ENCODE measurements at places on chromosomes 13 and 19.

DNA sequence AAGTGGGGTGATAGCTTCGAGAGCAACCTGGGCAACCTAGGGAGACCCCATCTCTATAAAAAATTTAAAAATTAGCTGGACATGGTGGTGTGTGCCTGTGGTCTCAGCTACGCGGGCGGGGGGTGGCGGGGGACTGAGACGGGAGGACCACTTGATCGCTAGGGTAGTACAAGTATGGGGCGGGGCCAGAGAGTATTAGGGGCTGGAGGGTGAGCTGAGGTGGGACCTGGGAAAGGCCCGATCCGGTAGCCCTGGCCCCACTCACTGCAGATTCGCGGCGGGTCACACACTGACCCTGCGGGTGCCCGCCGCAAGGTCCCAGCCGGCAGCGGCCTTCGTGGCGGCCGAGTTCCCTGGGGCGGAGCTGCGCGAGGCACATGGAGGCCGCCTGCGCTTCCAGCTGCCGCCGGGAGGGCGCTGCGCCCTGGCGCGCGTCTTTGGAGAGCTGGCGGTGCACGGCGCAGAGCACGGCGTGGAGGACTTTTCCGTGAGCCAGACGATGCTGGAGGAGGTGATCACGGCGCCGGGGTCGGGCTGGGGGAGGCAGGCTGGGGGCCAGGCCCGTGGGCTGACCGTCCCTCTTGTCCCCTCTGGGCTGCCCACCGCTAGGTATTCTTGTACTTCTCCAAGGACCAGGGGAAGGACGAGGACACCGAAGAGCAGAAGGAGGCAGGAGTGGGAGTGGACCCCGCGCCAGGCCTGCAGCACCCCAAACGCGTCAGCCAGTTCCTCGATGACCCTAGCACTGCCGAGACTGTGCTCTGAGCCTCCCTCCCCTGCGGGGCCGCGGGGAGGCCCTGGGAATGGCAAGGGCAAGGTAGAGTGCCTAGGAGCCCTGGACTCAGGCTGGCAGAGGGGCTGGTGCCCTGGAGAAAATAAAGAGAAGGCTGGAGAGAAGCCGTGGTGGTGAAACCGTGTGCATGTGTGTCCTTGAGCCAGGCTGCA is 2.0 kb upstream of the ARHGAP45 start:
- peak; percentile 60 for DNase-seq

- DNase-seq: no peak
These were observed 28.9 kb downstream of the FAAP24 start for GRCh38 chr19:33000910-33001309.

DNA sequence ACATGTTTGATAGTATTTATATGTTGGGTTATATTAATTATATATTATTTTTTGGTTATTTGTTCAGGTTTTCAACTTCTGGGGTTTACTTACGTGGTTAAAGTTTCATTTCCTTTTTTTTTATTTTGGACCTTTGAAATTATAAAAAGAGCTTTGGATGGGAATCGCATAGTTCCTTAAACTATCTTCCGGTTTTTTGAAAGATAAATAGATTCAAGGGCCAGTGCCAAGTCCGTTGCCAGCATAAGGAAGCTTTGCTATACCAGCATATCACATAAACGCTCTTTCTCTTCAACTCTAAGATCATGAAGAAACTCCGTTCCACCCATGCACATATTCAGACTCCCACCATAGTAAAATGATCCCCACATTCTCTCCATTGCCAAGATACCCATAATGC is 7.4 kb upstream of the OXGR1 start:
- DNase-seq: no peak

DNA sequence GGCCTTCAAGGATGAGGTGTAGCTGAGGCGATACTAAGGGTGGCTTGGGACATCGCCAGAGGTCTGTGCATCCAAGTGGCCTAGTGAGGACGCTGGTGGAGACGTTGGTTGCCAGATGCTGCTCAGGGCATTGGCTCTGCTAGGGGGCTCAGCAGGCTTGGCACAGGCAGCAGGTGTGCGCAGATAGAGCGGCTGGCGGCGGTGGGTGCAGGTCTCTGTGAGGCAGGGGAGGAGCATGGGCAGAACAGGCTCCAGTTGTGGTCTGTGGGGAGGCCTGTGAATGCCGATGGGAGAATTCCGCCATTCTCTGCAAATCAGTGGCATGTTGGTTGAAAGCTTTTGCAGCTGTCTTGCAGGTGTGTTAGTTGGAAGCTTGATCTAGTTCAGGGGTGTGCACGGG is 21.2 kb downstream of the PRAM1 start:
- no peak for DNase-seq

DNA sequence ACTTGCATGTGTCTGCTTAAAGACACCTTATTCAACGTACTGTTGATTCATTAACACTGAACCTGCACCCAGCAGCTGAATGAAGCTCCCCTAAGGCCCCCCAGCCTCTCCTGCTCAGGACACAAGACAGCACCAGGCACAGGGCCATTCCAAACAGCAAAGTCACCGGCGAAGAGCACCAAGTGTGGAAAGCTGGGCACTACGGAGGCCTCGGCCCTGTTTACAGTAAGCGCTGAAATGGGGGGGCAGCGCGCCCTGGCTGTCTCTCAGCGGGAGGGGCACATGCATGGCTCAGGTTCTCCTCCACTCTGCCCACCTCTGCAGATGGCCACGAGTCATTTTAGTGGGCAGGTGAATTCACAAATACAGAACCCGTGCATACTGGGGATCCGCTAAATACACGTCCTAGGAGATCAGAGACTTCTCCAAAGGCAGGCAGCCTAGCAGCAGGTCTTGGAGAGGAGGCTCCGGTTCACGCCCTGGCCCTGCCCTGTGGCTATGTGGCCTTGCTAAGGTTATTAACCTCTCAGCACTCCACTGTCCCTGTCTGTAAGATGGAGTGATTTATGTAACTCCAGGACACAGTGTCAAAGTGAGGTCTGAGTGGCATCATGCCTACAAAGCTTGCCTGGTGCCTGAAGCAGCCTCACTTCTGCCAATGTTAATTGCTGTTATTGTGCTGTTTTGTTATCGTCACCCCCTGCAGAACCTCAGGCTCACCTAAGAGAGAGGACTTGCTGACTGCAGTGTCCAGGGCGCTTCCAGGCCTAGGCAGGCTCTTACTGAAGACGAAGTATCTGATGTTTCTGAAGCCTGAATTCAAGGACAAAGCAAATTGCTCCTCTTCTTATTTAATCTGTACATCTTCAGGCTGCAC is 207.4 kb upstream of the SOX1 start:
- no peak for DNase-seq

GRCh38 chr13:37656247-37656940 is 57.8 kb upstream of the POSTN start:
- DNase-seq: peak; percentile 92

GRCh38 chr13:74597526-74597925 is 463.3 kb upstream of the KLF12 start:
- no peak for DNase-seq

DNA sequence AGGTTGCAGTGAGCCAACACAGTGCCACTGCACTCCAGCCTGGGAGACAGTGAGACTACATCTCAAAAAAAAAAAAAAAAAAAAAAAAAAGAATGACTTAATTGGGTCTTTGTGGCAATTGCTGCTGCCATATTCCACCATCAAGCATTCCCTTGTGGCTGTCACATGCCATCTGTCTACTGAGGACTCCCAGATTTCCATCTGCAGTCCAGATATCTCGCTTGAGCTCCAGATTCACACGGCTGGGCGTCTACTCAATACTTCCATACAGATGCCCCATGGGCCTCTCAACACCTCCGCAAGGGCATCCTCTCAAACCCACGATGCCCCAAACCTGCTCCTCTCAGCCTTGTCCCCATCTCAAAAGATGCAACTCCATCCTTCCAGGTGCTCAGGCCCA is 12.9 kb downstream of the TMEM143 start:
- no peak for DNase-seq

GRCh38 chr19:38376576-38376975 is 2.2 kb downstream of the PSMD8 start:
- no peak for DNase-seq

DNA sequence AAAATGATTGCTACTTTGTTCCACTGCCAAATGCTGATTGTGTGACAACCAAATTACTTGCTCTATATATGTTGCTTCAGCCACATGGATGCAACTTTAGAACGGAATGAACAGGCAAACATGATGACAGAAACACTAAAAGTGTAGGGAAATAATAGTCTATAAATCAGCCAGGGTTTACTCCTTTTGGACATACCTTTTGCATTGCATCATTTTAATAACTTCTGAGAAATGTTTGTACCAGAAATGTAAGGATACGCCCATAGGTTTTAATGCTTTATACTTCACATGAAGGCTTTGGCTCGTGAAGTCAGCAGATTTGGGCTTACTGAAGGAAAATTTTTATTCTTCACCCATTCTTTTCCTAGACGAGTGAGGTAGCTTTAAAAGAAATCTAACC is 141.0 kb downstream of the POSTN start:
- peak; percentile 28 for DNase-seq

- no peak for DNase-seq
These were observed 111.4 kb downstream of the GPC6 start for GRCh38 chr13:93338030-93338429.

- peak; percentile 25 for DNase-seq
These were observed 29.2 kb upstream of the TSHZ3 start for GRCh38 chr19:31378404-31378803.

- no peak for DNase-seq
These were observed 861.1 kb downstream of the GPC5 start for GRCh38 chr13:92259523-92259922.

- DNase-seq: no peak
These were observed 649.4 kb upstream of the PCDH20 start for GRCh38 chr13:62065016-62065415.

GRCh38 chr13:48266701-48267639 is 34.0 kb downstream of the ITM2B start:
- DNase-seq: no peak

GRCh38 chr19:47603706-47604565 is 5.0 kb upstream of the BICRA start:
- no peak for DNase-seq

- DNase-seq: no peak
These were observed 15.5 kb downstream of the DPF1 start for GRCh38 chr19:38208571-38208970.

- no peak for DNase-seq
These were observed 43.6 kb upstream of the UBAC2 start for GRCh38 chr13:99157046-99157445.

GRCh38 chr13:48436661-48437288 is 23.9 kb upstream of the LPAR6 start:
- no peak for DNase-seq

DNA sequence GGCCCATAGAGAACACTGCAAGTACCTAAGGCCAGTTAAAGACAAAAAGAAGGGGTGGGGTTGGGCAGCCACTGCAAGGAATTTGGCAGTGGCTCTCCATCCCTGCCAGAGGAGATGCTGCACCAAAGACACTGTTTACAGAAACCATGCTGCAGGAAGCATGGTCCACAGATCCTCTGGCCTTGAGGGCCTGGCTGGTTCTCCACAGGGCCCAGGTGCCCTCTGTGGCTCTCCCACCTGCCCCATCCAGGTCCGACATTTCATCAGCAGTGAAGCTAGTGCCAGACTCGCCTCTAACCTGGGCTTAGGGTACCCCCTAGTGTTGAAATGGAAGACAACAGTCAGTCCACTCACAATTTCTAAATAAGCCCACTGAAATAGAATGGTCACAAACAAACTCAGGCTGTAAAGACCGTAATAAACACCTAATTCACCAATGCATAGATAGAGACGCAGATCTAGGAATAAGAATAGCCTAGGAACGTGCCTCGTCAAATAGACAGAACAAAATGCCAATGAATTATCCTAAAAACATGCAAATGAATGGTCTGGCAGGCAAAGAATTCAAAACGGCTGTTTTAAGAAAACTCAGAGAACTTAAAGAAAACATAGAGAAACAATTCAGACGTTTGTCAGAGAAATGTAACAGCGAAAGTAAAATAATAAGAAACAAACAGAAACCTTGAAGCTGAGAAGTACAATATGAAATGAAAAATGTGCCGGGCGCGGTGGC is 23.3 kb downstream of the LYPD4 start:
- peak; percentile 59 for DNase-seq

DNA sequence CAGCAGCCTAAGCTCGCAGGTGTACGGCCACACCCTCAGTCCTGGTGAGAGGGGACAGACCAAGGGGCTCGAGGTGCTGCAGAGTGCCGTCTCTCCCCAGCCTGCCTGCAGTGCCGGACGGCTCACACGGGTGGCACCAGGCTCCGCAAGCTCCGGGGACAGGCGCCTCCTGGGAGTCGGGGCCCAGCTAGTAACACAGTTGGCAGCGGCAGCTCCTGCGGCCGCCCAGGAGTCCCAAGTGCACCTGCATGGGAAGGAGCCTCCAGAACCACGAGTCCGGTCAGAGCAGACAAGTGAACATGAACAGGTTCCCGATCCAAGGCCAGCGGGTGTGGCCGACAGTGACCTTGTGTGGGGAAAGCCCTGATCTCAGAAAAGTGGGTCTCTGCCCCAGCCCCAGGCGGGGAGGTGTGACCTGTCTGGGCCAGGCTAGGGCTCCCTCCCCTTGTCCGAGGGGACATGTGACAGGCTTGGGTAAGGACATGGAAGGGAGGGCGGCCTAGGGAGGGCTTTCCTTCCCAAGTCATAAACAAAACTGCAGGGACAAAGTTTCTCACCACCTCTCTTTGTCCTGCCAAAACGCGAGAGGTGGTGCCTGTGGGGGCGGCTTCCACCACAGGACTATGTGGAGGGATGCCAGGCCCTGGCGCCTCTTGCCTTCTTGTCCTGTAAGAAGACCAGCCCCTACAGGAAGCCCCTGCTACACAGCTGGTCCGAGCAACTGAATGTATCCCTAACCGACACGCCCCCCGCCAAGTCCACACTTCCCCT is 46.5 kb downstream of the MLLT1 start:
- DNase-seq: no peak

GRCh38 chr19:29680447-29680846 is 15.2 kb downstream of the PLEKHF1 start:
- DNase-seq: no peak

- no peak for DNase-seq
These were observed 3.3 kb downstream of the FCGRT start for GRCh38 chr19:49515767-49516166.

GRCh38 chr19:42461700-42462324 is 19.1 kb upstream of the CXCL17 start:
- no peak for DNase-seq

DNA sequence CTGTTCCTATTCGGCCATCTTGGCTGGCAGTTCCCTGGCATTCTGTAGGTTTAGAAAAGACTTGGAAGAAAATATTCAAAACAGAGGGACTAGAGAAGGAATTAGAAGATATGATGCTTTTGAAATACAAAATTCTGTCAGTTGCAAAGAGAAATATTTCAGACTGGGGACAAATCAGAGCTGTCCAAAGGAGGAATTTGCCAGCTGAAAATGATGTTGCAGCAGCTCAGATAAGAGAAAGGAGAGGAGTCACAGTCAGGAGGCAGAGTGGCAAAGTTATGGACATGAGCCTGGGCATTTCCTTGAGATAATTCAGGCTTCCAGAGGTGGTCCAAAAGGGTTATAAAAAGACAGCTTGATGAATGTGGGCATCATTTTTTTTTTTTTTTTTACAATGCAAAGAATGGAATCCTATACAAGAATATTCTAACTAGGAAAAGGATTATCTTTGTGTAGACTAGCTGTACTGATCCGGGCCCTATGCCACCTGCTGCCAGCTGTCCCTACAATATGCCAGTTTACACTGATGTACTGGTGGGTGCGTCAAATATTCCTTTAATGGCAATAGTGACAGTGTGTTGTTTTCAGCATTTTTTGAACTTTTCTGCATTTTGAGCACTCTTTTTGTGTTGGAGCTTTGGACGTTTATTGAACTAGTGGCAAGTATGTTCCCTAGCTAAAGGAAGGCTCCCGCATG is 31.8 kb upstream of the CBY2 start:
- DNase-seq: no peak

Data from RWPE1 (cell line).